T-helper 1 cell (primary cell): ENCODE measurements at places on chromosomes 2 and 18.

GRCh38 chr2:236120141-236120601, 48.0 kb downstream of the GBX2 start:
- no peak for DNase-seq

GRCh38 chr18:34549367-34549766, 160.7 kb upstream of the DTNA start:
- DNase-seq, result no peak

- no peak for DNase-seq
Measured at GRCh38 chr2:8265476-8266226, 416.2 kb upstream of the ID2 start.

GRCh38 chr2:239394978-239395377, 5.8 kb downstream of the HDAC4 start:
- no peak for DNase-seq

DNA sequence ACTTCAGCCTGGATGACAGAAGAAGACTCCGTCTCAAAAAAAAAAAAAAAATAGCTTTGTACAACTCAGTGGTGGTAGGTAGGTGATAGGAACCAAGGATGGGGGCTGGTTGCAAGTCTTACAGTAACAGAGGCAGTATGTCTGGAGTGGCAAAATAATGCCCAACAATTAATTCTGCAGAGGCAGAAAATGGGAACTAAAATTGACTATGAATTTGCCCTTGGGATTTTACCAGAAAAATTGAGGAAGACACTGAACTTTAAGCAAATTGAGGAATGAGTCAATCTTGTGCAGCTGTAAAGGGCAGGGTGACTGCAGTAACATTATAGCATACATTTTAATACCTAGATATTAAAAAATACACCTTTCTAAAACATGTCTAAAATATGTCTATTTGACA, 292.1 kb upstream of the FBXO11 start:
- DNase-seq, result no peak

- DNase-seq, result no peak
Measured at GRCh38 chr18:11522992-11523391, 86.4 kb upstream of the SLC35G4 start.

- DNase-seq, result no peak
Measured at GRCh38 chr18:42632801-42633200, 482.7 kb downstream of the RIT2 start.

GRCh38 chr2:46644690-46645385, 165.5 kb downstream of the TMEM247 start:
- DNase-seq, result no peak

DNA sequence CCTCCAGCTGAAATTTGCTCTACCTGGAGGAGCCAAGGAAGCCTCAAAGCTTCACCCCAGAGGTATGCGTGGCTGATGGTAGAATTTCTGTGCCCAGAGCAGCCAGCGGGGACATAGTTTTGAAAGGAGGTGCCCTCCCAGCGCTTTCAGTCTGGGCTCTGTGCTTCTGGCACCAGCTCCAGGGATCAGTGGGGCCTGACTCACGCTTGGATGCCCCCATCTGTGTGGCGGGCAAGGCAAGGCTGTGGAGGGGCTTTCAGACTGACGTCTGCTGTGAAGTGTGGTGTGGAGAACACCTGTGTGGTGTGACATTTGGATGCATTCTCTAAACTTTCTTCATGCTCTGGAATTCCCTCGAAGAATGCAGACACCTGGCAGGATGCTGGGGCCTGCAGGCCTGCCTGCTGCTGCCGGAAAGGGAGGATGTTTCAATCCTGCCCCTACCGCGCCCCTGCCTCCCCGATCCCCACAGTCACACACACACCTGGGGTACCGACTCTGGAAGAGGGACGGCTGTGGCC, 84.1 kb downstream of the CTIF start:
- no peak for DNase-seq

GRCh38 chr2:227853765-227854271, 17.6 kb upstream of the DAW1 start:
- DNase-seq, result no peak

DNA sequence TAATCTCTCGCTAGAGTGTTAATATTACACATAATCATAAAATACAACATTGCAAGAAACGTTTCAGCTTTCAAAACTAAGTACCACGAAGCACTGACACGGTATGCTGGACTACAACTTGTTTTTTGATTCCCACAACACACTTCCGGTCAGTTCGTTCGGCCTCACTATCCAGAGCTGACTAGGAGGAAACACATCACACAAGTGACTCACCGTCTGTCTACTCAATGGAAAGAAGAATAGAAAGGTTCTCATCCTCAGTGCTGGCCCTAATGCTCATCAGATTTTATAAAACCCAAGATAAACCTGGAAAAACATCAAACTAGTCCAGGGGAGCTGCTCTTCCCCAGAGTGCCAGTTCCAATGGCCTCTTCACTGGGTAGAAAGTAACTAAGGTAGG, 42.9 kb downstream of the ZNF385B start:
- DNase-seq, result no peak

GRCh38 chr2:135563793-135564192, 32.5 kb downstream of the R3HDM1 start:
- no peak for DNase-seq

- no peak for DNase-seq
Measured at GRCh38 chr2:181317511-181317910, 139.7 kb upstream of the ITGA4 start.

DNA sequence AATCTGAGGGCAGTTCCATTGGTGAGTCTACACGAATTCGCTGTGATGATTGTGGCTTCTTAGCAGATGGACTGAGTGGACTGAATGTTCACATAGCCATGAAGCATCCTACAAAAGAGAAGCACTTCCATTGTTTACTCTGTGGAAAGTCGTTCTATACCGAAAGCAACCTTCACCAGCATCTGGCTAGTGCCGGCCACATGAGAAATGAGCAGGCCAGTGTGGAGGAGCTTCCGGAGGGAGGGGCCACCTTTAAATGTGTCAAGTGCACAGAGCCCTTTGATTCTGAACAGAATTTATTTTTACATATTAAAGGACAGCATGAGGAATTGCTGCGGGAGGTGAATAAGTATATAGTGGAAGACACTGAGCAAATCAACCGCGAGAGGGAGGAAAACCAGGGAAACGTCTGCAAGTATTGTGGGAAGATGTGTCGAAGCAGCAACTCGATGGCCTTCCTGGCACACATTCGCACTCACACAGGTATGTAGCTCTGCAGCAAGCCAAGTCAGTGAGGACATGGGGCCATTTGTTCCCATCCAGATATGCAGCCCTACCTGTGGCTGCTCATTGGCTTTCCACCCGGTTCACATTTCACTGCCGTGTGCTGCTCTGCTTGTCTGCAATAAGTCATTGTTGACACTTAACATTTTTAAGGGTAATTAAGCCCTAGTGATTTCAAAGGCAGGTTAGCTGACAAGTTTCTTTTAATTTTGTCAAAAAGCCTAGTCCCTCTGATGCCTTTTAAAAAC, 37.7 kb downstream of the ZNF407 start:
- no peak for DNase-seq

- no peak for DNase-seq
Measured at GRCh38 chr2:205802941-205803340, 120.6 kb downstream of the NRP2 start.

GRCh38 chr2:102064679-102065674, 73.2 kb downstream of the IL1R2 start:
- no peak for DNase-seq

DNA sequence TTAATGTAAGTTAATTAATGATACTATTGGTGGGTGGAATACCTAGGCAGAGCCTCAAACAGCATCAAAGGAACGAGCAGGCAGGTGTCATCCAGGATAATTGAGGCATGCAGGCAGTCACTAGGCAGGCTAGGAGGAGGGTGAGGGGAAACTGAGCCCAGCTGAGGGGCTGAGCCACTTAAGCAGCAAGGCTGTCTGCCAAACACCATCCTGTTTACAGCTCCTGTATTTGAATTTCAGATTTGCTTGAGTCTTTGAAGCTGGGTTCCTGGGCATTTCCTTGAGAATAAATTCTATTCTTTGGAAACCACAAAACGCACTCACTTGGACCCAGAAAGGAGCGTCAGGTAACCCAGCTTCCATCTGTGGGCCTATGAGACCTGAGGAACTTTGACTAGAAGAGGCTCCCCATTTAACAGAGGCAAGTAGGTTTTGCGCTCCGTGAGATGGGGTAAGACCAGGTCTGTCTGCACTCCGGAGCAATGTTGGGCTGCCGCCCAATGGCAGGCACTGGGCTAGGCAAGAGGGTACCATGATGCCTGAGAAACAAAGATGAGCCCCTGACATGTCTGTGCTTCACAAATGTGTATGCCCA, 2.0 kb downstream of the EDAR start:
- no peak for DNase-seq
